Hematopoietic multipotent progenitor cell treated with erythropoietin and hydrocortisone succinate and interleukin-3 and kit ligand, for 6 days (in vitro differentiated cells): ENCODE measurements at places on chromosomes 2 and 18.

DNA sequence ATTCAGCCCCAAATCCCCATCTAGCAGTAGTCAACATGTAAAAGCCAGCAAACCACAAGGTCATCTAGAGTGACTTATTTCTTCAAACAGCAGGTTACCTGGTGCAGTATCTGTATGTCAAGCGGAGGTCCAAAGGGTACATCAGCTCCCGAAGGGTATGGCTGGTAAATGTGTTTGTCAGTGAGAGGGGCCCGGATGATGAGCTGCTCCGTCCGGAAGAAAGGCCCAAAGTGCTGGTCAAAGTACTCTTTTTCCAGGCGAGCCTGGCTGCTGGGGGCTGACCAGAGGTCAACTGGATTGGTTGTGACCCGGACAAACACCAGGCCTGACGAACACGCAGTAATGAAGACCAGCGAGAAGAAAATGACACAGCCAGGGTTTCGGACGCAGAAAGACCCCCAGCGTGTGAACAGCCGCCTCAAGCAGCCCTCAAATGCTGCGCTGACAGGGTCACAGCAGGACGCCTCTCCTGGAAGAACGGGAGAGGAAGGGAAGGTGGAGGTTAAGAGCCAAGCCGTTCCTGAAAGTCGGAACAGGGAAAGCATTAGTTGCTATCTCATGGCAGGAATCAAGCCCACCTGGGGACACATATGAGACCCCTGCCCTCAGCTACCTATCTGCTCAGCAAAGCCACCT, 30.0 kb downstream of the NPC1 start:
- no peak for DNase-seq

- no peak for DNase-seq
Measured at GRCh38 chr2:77457665-77458064, 64.5 kb downstream of the LRRTM4 start.

GRCh38 chr2:238817382-238817781, 30.5 kb upstream of the TWIST2 start:
- DNase-seq, result no peak

- no peak for DNase-seq
Measured at GRCh38 chr18:78074400-78075020, 824.9 kb downstream of the GALR1 start.

- no peak for DNase-seq
Measured at GRCh38 chr18:23849141-23849540, 159.9 kb downstream of the LAMA3 start.

GRCh38 chr2:74047152-74047551, 62.4 kb downstream of the TET3 start:
- DNase-seq, result no peak

- no peak for DNase-seq
Measured at GRCh38 chr2:113209646-113210171, 35.9 kb downstream of the PSD4 start.

- DNase-seq, result no peak
Measured at GRCh38 chr2:182952741-182953450, 85.4 kb downstream of the NCKAP1 start.

DNA sequence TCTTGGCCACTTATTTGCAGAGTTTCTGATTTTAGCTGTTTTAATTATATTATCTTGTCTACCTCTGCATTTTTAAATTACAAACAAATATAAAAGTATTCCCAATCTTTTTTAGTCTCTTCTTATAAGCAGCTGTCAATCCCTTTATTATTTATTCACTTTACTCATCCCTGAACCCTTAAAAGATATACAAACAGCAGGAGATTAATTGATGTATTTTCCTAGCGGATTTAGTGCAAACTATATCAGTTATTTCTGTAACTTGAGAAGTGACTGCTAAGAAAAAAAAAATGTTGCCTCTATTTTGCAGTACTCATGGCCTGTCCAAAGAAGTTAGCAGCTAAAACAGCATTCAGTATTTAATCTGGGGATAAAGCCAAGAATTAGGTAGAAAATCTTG, 42.1 kb upstream of the GCFC2 start:
- DNase-seq, result no peak

- DNase-seq, result no peak
Measured at GRCh38 chr2:10534514-10535250, 86.6 kb upstream of the ODC1 start.

- no peak for DNase-seq
Measured at GRCh38 chr2:30978854-30979253, 159.4 kb downstream of the GALNT14 start.

- DNase-seq, result peak; percentile 80
Measured at GRCh38 chr2:230319211-230319862, 7.7 kb upstream of the SP140L start.

- DNase-seq, result no peak
Measured at GRCh38 chr2:31286961-31287550, 53.1 kb downstream of the EHD3 start.

DNA sequence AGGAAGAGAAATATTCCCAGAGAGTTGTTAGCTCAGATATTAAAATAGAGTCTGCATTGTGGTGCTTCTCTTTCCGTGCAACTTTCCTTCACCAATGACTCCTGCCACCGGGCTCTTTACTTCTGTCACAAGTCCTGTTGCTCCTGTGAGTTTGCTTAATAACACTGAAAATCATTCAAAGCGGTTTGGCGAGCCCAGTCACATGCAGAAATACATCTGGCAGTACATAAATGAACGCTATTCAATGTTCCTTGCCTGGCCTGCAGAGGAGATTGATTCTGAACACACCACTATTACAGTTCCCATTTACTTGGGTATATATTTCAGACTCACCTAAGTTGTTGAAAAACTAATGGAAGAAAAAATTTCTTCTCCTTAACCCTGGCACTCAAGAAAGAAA, 276.6 kb downstream of the ZNF521 start:
- no peak for DNase-seq

DNA sequence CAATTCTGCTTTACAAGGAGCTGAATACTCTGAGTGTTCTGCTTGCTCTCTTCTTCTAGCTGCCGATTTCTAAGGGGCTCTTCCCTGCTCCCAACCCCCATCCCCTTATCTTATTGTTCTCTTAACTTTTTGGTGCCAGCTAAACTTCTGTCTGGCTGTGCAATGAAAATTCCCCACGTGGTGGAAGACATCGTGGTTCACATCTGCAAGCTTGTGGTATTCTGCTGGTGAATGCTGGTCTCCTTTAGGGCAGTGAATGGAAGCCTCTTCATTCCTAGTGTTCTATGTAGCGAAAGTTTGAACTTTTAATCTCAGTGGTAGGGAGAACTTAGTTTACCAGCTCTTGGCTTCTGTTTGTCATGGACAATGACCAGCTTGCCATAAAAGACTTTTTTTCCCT, 406.0 kb upstream of the ZEB2 start:
- DNase-seq, result no peak

DNA sequence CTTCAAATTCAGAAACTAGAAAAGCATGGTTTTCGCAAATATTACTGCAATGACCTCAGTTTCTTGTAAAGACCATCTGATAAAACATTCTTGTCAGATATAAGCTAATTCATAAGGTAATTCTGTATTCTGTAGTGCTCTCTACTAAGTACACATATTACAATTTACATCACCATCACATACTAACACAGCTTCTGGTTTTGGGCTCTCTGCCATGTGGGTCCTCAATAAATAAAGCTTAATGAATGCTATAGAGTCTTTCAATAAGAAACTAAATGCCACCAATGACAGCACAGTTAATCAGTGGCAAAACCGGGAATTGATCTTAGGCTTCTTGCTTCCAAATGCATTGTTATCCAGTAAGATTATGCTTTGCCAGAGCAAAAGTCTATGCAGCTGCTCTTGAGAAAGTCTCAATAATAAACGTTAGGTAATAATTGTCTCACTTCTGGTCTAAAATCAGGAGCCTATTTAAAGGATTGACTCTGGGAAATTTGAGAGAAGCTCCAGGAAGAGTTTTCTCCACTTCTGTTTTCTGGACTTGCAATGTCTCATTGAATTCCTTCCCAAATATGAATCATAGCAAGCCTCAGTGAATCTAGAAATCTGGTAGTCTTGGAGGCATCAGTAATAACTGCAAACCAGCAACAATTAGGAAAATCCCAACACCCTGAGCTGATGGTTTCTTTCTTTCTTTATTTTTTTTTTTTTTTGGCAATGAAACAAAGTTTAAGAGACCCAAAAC, 67.9 kb upstream of the RAPGEF4 start:
- no peak for DNase-seq

- DNase-seq, result no peak
Measured at GRCh38 chr2:156021146-156022040, 311.1 kb downstream of the NR4A2 start.

- DNase-seq, result no peak
Measured at GRCh38 chr18:22550861-22551260, 133.1 kb upstream of the CTAGE1 start.

DNA sequence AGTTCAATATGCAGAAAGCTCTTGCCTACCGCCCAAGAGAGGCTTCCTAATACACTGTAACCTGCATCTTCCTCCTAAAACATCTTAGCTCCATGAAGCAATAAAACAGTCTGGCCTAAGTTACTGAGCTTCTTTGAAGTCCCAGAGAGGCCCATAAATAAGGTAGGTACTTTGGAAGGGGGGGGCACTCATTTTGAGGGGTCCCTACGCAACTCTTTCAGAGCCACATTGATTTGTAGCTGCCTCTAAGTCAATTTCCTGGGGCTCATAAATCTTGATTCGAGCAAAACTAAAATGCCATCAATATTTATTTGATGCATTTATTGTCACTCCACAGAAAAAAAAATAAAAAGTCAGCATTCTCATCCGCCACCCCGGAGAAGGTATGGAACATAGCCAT, 60.4 kb upstream of the SIX2 start:
- DNase-seq, result no peak

GRCh38 chr18:77648411-77648810, 398.8 kb downstream of the GALR1 start:
- no peak for DNase-seq

GRCh38 chr2:3192920-3193319, 184.7 kb downstream of the EIPR1 start:
- no peak for DNase-seq

DNA sequence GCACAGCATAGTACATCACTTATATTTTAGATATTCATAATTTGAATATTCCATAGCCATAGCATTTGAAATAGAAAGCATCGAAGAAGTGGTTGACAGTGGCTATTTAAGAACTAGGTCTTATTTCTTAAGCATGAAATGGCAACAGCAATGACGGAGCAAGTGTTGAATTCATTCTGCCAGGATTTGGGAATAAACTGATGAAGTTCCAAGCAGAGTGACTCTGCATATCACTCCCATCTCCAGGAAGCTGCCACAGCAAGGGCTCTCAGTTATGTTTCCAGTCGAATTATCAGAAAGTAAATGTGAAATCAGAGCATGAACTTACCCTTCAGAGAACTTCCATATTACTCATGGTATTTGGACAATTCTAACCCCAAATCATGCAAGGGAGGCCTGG, 208.1 kb downstream of the IKZF2 start:
- DNase-seq, result no peak

DNA sequence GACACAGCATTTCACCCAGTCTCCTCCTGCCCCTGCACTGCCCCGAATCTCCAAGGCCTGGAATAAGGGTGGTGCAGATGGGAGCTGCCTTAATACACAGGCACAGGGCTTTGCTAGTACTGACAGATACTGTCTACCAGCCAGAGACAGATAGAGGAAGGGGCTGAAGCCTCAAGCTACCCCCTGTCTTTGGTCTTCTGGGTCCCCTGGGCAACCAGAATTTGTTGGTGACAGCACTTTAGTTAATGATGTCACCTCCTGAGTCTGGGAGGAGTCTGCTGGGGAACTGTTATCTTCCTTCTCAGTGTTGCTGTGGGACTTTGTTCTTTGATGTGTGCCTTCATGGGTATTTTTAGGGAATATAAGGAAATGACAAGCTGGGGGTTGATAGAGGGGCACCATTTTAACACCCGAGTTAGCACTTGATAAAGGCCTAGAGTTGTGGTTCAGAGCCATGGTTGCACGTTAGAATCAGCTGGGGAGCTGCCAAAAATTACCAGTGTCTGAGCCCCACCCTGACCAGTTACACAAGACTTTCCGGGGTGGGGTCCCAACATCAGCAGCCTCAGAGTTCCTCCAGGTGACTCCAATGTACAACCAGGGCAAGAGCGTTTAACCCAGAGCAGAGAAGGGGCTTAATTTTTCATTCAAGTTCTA, 136.8 kb downstream of the SMAD7 start:
- DNase-seq, result peak; percentile 97

DNA sequence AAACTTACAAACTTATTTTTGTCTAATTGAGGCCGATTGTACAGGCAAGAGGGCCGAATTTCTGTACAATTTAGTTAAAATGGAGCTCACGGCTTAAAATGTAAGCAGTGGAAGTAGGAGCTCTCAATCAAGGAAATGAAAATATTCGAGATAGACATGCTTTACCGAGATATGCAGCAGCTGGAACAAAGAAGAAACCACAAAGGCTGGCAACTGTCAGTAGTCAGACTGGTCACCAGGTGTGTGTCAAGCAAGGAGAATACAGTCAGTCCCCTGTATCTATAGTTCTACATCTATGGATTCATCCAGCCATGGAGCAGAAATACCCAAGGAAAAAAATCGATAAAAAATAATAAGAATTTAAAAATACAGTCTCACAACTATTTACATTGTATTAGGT, 122.6 kb downstream of the WDSUB1 start:
- peak; percentile 82 for DNase-seq

- DNase-seq, result no peak
Measured at GRCh38 chr2:492178-492577, 185.0 kb downstream of the TMEM18 start.

- DNase-seq, result peak; percentile 83
Measured at GRCh38 chr2:74690571-74690970, 36.5 kb downstream of the SEMA4F start.

DNA sequence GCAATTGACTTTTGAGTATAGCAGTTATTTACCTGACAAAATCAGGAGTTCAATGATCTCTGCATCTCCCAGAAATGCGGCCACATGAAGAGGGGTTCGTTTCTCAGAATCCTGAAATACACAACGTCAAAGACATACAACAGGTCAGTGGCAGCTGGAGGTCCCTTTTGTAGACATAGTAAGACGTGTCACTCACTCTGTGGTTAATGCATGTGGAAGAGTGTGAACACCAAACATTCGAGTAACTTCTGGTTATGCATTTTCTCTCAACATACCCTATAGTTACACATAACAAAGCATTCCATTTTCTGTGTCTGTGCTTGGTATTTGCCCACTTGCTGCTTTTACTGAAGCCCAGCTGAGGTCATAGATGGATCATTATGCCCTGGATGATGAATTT, 163.6 kb downstream of the ANKRD44 start:
- DNase-seq, result no peak

GRCh38 chr2:3034856-3035255, 342.8 kb downstream of the EIPR1 start:
- DNase-seq, result no peak

- no peak for DNase-seq
Measured at GRCh38 chr2:13005761-13006335, 289.1 kb downstream of the TRIB2 start.

- no peak for DNase-seq
Measured at GRCh38 chr2:212145121-212145520, 393.5 kb downstream of the ERBB4 start.
